ENCODE measurements at places on chromosomes 2 and 18.
A peak's percentile ranks its signal among the peaks of the same experiment; 100 is the strongest.

DNA sequence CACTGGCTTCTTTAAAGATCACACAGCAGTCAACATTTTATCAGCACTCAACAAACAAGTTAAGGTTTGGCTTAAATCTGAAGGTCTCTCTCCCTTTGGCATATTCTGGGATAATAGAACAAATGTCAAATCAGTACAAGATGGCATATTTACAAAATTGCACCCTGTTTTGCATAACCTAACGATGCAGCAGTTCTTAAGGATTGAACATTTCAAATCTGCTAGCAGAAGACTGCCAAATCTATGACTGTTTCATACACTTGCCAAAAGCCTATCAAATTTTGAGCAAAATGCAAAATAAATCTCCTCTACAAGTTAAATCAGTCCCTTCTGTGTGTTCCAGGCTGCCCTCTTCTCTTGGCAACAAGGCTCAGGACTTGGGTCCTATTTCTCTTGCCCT lies 73.6 kb downstream of the DPP4 start:
- no peak for DNase-seq

DNA sequence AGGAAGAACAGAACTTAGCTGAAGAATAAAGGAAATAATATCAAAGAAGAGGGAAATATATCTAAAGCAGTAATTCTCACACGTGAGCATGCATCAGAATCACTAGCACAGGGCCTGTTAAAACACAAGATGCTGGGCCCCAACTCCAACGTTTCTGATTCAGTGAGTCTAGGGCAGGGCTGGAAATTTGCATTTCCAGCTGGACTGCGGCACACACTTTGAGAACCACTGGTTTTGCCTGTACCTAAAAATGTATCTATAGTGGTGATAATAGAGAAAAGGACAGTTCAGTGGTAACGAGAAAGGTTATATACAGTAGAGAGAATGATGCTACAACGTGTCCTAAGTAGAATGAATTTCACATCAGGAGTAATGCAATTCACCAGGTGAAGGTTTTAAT lies 11.2 kb downstream of the REV1 start:
- no peak for DNase-seq

- DNase-seq = no peak
Observed at GRCh38 chr2:96449637-96450036, 55.5 kb downstream of the NEURL3 start.

GRCh38 chr2:232568161-232568560 lies 17.7 kb downstream of the EIF4E2 start:
- DNase-seq = no peak

GRCh38 chr2:27703638-27704341 lies 40.1 kb downstream of the SLC4A1AP start:
- DNase-seq = peak; percentile 87

- no peak for DNase-seq
Observed at GRCh38 chr18:60984510-60984909, 348.7 kb upstream of the CDH20 start.

DNA sequence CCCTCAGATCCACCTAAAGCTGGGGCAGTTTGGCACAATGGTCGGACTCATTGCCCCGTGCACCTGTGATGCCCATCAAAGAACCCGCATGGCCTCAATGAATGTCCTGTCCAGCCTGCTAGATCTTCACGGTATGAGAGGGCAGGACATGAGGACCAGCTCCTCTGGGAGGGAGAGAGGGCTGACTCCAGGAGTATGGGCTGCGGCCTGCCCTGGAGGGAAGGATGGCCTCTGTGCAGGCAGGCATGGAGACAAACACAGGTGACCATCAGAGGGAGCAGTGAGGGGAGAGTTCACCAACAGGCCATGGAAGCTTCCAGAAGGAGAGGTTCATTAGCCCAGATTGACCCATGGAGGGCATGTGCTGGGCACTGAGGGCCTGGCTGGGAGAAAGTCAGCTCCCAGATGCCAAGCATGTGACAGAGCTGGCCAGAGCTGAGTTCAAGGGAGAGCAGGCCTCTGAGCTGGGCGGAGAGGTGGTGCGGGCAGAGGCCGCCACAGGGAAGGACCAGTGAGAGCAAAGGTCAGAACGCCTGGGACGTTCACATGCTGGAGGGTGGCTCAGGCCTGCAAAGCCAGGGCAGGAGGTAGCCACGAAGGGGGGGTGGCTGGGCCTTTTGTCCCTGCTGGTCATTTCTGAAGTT lies 36.2 kb downstream of the HJURP start:
- DNase-seq = no peak

DNA sequence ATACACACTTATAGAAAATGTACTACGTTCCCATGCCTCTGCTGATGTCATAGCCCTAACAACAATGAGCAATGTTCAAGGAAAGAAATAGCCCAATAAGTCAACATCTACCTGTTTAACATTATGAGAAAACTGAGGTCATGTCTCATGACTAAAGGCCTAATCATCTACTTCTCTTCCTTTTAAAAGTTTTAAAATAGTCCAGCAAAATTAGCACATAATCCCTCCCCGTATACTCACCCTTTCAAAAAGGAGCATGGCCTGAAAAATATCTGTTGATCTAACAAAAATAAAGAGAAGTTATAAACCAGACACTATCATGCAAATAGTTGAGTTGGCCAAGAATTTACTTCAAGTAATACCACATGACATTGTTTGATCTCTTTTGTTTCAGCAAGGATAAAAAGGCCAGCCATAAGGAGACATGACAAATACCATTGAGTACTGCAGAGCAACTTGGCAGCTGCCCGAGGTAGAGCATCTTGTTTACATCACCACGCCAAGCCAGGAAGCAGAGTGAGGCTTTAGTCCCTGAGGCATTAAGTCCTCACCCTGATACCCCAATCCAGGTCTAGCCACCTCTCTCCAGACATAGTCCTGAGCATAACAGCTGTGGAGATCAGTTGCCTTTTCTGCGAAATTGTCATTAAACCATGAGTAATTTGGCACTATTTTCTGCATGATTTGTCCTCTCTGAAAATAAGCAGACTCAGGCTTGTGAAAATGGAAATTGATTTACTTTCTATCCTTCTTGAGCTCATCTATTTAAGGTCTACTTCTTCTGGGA lies 137.4 kb upstream of the ETAA1 start:
- DNase-seq = no peak

- DNase-seq = no peak
Observed at GRCh38 chr18:21406116-21406515, 164.1 kb downstream of the GREB1L start.

DNA sequence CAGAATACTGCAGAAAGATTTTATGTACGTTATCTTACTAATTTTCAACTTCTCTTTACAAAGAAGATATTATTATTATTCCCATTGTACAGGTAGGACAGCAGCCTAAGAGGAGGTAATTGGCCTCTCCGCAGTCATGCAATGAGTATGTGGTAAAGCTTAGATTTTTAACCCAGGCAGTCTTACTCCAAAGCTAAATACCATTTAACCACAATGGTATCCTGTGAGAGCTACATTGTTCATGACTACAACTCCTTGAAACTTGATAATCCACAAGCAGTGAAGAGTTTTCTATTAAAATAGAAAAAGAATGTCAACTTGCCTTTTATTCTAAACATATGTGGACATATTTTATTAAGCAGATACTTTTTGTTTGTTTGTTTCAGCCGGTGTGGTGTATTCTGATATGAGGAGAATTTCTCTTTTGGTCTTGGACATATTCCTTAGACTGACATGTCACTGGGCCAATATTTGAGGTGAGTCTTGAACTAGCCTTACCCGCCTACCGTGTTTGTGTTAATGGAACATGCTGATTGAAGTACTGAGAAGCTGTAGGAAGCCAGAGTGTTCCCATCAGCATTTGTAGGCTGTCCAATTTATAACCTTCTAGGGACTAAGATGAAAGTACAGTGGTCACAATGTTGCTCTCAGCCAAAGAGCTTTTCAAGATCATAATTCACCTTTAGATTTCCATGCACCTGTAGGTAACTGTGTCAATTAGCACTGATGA lies 293.9 kb upstream of the DCC start:
- DNase-seq = no peak

- no peak for DNase-seq
Observed at GRCh38 chr2:197034292-197034691, 107.8 kb upstream of the PGAP1 start.

- DNase-seq = no peak
Observed at GRCh38 chr2:44186810-44187209, 18.1 kb downstream of the PPM1B start.

DNA sequence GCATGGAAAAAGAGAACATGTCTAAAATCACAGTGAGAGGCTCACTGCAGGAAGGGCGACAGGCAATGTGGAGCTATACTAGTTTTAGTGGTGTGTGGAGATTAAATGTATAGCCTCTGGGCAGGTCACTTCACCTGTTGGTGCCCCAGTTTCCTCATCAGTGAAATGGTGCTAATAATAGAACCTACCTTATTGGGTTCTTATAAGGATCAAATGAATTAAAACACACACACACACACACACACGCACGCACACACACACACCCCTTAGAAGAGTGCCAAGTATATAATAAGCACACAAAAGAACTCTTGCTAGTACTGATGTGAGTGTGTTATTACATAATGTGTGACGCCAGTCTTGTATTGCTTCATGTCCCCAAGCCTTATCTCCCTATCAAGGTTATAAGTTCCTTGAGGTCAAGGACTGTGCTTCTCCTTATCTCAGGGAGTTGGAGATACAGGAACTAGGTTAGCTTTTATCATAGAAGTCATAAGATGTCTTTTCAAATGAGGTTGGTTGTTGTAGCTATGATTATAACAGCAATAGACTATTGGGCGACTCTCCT lies 98.0 kb upstream of the CXCR4 start:
- DNase-seq = no peak

DNA sequence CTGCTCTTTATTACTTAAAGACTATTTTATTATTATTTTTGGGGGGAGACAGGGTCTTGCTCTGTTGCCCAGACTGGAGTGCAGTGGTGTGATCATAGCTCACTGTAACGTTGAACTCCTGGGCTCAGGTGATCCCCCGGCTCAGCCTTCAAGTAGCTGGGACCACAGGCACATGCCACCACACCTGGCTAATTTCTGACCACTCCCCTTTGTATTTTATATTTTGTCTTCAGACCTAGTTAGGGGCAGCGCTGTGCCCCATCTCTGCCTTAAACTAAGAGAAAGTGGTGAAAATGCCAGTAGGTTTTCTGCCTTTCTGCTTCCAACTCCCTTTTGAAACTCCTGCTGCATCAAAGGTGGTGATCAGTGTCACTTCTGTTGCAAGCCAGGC lies 82.5 kb downstream of the LPIN1 start:
- no peak for DNase-seq

DNA sequence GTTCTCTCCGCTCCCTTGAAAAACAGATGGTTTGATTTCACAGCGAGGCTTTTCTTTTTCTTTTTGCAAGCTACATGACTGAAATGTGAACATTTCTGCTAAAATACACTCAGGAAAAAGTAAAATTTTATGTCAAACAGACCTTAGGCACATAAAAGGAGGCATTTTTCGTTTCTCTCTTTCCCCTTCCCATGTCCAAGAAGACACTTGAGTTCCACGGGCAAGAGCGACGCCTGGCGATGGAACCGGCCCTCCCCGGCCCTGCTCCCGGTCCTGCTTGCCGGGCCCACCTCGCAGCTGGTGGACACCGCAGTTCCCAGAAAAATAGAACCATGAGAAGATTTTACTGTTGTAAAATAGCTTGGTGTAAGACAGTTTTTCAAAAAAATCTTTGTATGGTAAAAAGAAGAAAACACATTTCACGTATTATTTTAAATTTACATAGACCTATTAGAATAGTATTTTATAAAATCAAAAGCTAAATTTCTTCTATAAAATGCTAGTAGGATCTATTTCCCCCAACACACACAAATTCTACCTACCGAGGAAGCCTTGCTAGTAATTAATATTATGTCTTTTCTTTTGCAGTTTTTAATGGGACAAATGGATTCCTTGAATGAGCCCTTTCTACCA lies 2.3 kb upstream of the ALKAL2 start:
- no peak for DNase-seq

DNA sequence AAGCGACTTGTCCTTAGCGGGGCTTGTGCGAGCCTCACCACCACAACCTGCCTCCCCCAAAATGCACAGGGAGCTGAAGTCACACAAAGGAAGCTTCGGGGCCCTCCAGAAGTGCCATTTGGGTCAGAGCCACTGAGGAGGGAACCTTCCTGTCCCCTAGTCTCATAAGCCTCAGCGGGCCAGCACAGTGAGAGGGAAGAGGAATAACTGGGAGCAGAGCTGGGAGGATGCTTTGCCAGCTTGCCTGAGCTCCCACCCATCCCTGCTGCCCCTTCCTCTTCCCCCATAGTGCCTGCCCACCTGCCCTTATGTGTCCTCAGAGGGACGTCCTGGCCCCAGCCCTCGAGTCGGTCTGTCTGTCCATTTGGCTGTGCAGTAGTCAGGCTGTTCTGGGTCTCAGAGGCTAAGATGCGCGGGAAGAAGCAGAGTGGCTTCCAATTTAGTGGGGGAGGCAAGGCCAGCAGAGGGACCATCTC lies 51.8 kb upstream of the GPR17 start:
- DNase-seq = no peak

- DNase-seq = no peak
Observed at GRCh38 chr2:6310256-6311215, 555.2 kb downstream of the CMPK2 start.

- no peak for DNase-seq
Observed at GRCh38 chr2:84619794-84620371, 103.6 kb downstream of the DNAH6 start.

DNA sequence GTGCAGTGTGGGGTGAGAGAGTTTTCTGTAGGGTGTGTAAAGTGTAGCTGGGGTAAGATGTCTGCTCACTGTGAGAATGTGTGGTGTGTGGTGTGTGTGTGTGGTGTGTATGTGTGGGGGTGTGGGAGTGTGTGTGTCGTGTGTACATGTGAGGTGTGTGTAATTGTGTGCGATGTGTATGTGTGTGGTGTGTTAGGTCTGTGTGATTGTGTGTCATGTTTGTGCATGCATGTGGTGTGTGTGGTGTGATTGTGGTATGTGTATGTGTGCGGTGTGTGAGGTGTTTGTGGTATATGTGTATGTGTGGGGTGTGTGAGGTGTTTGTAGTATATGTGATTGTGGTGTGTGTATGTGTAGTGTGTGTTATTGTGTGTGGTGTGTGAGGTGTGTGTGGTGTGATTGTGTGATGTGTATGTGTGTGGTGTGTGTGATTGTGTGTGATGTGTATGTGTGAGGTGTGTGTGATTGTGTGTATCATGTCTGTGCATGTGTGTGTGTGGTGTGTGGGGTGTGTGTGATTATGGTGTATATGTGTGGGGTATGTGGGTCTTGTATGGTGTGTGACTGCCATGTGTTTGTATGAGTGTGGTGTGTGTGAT lies 241.7 kb upstream of the HDAC4 start:
- no peak for DNase-seq

- no peak for DNase-seq
Observed at GRCh38 chr2:182404975-182405561, 21.8 kb downstream of the PDE1A start.

Measured in stimulated activated CD4-positive, alpha-beta T cell treated with anti-CD3 and anti-CD28 coated beads, Interleukin-12 subunit alpha, Interleukin-12 subunit beta, amount 100 ng/mL, for 24 hours (primary cell).